ENCODE measurements at places on chromosomes 11 and 22.

DNA sequence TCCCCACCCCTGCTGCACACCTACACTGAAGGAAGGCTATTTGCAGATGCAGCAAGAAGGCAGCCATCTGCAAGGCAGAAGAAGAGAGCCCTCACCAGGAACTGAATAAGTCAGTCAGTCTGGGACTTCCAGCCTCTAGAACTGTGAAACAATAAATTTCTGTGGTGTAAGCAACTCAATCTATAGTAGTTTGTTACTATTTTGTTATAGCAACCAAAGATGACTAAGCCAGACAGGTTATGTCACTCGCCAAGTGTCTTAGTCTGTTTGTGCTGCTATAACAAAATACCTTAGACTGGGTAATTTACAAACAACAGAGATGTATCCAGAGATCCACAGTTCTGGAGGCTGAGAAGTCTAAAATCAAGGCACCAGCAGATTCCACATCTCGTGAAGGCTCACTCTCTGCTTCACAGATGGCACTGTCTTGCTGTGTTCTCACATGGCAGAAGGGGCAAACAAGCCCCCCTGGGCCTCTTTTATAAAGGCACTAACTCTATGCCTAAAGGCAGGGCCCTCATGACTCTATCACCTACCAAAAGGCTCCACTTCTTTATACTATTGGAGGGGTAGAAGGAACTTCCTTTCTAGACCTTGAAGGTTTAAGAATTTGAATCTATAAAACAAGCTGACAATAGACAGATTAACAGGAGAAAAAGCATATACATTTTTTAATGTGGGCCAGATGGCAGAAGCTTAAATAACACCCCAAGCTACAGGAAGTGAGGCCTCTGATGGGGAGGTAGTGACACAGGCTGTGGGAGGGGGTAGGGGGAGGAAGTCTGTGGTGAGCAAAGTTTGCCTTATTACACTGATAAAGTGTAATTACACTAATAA, 12.3 kb downstream of the APOL6 start:
- DNase-seq: peak; percentile 25

DNA sequence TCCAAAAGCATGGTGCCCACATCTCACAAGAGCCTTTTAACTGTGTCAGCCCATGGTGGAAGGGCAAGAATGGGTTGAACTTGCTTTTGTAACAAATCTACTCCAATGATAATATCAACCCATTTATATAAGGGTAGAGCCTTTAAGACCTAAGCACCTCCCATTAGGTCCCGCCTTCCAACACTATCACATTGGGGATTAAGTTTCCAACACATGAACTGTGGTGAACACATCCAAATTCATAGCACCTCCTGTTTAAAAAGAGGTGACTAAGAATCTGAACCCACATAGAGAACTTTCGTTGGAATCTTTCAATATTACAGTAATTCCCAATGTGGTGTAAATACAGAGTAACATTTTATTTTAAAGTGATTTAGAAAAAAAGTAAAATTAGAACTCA, 9.2 kb upstream of the CNTF start:
- no peak for DNase-seq

DNA sequence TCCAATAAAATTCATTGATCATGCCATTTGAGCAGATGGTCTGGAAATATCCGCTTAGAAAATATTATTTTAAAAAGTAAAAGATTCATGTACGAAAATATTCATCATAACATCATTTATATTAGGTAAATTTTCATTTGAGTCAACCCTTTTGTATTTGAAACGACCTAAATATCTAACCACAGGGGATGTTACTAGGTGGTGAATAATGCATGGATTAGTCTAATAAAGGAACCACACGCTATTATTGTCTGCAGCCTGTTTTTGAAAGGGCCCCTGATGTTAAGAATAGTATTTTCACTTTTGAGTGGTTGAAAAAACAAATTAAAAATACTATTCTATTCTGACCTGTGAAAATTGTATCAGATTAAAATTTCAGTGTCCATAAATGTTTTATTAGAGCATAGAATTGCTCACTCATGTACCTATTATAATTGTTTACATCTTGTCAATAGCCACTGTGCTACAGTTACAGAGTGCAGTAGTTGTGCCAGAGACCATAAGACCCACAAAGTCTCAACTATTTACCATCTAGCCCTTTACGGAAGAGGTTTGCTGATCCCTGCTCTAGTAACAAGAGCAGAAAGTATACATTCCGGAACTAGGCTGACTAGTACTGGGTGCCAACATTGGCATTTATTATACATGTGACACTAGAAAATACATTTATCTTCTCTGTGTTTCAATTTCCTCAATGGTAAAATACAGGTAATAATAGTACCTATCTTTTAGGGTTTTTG, 176.1 kb downstream of the LRRC4C start:
- no peak for DNase-seq

DNA sequence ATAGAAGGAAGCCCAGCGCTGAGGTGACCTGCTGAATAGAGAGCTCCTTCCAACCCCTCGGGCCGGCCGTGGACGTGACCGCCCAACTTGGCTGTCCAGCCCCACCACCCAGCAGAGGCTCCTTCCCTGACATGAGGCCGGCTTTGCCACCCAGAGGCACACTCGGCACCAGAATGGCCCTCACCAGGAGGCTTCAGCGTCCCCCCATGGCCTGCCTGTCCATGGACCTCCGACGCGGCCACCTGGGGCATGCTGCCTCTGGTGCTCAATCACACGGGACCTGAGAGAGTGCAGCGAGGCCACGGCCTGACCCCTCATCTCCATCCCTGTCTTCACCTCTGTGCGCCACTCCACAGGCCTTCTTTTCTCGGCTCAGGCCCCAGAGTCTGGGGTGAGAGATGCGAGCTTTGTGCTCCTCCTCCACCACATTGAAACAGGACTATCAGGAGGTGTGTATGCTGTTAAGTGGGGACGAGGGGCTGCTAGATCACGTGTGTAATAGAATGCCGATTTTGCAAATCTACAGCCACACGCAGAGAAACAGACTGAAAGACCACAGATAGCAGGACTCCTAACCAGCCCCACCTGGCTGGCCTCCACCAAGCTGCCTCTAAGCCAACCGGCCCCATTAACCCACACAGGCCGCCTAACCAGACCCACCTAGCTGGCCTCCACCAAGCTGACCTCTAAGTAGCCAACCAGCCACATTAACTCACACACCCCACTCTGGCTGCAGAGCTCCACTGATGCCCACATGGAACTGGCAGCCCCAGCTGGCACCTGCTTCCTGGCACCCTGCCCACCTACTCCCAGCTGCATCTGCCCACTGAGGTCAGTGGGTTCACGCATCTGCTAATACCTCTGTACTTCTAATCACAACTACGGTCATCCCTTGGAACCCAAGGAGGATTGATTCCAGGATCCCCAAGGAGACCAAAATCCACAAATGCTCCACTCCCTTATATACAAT, 20.7 kb downstream of the LINC01488 start:
- no peak for DNase-seq

DNA sequence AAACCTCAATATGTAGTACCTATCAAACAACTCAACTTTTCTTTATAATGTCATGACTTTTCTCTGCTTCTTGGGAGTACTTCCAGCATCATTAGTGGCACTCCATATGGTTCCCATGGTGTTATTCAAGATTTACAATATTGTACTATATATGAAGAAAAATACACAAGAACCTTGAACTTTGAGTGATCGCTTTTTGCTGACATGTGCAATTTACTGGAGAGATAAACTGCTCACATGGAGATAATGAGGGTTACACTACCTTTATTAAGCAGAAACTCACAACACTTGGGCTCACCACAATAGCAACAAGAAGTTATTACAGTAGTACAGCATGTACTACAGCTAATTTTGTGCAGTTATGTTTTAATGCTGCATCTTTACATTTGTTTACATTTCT, 388.2 kb downstream of the DLG2 start:
- DNase-seq: no peak

DNA sequence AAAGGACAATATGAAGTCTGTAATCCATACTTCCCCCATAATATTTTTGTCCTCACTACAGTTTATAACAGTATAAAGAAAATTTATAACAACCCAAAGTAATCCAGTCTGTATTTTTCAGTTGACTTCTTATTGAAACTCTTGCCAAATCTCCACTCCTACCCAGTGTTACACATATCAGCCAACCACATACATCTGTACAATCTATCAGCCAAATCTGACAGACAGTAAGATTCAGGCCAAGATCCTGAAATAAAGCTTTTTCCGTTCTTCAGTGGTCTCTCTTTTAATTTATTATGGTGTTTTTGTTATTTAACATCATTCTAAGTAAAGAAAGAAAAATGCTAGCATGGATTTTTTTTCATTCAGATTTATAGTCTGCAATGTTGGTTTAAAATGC, 2370.9 kb upstream of the RAG2 start:
- DNase-seq: peak; percentile 1

GRCh38 chr11:56624661-56625110, 10.0 kb upstream of the OR5M1 start:
- peak; percentile 46 for DNase-seq

Data from amniotic epithelial cell (primary cell).